Stimulated activated effector memory CD8-positive, alpha-beta T cell treated with anti-CD3 and anti-CD28 coated beads, Interleukin-12 subunit alpha, Interleukin-12 subunit beta, amount 100 ng/mL, for 72 hours (primary cell): ENCODE measurements at places on chromosomes 16 and 17.

GRCh38 chr17:38357486-38358123 is 6.0 kb downstream of the SOCS7 start:
- no peak for DNase-seq

- DNase-seq, result peak; percentile 43
Measured at GRCh38 chr16:9091867-9092281, 430 bp downstream of the HAPSTR1 start.

GRCh38 chr16:20676837-20677236 is 20.6 kb downstream of the ACSM1 start:
- no peak for DNase-seq

GRCh38 chr17:16150251-16150856 is 65.0 kb downstream of the NCOR1 start:
- no peak for DNase-seq

- DNase-seq, result no peak
Measured at GRCh38 chr17:8147805-8148404, 4.3 kb downstream of the PER1 start.

- DNase-seq, result no peak
Measured at GRCh38 chr17:7912927-7913524, 3.1 kb downstream of the RNF227 start.

DNA sequence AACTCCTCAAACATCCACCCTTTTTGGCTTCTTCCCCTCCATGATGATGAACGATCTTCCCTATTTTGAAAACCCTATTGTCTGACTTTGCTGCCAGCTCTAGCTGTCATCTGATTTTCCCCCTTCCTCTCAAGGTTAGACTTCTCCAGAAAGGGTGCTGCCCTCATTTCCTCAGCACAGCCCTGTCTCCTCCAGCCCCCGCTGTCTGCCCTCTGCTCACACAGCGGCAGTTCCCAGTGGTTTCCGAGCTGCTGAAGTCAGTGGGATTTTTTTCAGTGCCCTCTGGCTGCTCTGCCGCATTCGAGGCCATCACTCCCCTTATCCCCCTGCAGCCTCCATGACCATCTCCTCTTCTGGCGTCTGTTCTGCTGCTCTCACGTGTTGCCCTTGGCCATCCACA is 26.6 kb upstream of the C17orf107 start:
- no peak for DNase-seq

DNA sequence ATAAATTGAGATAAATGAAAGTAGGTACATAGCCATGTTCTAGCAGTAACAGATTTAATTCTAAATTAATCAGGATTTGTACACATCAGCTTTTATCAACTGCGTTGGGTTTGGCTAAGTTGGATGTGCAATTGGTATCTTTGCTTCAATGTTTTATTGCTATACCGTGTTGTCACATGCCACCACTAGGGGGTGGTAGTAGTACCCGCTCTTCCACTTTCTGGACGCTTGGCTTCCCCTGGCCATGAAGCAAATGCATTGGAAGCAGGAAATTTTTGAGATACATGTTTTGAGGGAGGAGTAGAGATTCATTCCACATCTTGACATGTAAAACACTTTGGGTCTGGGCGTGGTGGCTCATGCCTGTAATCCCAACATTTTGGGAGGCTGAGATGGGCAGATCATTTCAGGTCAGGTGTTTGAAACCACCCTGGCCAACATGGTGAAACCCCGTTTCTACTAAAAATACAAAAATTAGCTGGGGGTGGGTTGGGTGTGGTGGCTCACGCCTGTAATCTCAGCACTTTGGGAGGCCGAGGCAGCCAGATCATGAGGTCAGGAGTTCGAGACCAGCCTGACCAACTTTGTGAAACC is 58.6 kb downstream of the EMP2 start:
- no peak for DNase-seq

GRCh38 chr16:68889508-68890150 is 46.3 kb downstream of the TANGO6 start:
- no peak for DNase-seq

DNA sequence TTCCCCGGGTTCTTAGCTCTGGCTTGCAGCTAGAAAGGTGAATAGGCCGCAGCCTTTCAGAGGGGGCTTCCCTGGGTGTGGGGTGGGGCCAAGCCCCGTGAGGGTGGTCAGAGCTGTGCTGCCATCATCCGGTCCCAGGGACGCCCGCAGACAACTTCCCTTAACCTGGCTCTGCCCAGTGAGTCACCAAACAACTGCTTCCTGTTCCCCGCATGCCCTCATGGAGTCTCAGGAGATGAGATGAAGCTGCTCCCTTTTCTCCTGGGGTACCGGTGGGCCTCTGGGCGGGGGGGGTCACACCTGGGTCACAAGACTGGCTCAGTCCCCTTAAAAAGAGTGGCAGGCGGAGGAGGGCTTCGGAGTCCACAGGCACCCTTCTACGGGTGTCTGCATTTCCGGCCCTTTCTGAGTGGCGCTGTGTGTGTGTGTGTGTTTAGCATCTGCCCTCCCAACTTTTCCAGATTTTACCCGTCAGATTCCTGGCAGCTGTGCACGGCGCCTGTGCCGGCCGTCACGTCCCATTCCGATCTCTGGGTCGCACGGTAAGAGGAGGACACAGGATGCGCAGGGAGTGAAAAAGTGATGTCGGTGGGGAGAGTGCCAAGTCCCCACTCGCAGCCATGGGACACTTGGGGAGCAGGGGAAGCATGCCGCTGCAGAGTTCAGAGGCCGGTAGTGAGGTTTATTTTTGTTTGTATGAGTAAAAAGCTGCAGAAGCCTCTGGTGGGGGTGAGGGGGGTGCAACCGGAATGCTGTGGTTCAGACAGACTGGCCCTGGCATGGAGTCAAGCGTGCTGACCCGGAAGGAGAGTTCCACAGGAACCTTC is 16.8 kb downstream of the HIC1 start:
- DNase-seq, result no peak

GRCh38 chr16:54431997-54432896 is 145.7 kb upstream of the IRX3 start:
- no peak for DNase-seq

- no peak for DNase-seq
Measured at GRCh38 chr16:53374800-53375199, 59.5 kb upstream of the RBL2 start.

DNA sequence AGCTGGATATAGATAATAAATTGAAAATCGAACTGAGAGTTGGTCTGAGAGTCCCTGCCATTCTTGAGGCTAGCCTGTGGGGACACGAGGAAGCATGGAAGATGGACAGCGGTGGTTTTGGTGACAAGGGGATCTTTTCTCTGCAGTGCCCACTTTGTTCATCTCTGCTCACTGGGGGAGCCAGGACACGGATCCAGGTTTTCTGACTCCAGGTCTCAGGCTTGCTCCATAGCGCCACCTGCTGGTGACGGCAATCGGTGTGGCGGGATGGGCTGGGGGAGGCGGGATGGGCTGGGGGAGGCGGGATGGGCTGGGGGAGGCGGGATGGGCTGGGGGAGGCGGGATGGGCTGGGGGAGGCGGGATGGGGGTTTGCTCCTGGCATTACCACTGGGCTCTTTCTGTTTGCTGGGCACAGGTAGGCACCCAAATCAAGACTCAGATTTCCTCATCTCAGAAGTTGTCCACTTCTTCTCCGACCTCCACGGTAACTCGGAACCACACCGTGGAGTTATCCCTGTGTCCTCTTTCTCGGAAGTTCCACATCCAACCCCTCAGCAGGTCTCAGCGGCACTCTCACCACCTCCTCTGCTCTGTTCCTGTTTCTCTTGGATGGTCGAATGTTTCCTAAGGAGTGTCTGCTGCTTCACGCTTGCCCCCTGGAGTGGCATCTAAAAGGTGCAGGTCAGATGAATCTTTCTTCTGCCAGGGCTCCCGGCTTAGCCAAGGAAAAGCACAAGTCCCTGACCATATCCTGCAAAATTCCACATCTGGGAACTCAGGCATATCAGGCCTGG is 142.4 kb downstream of the CYLD start:
- peak; percentile 57 for DNase-seq

- DNase-seq, result no peak
Measured at GRCh38 chr16:61654962-61655361, 381.3 kb downstream of the CDH8 start.

DNA sequence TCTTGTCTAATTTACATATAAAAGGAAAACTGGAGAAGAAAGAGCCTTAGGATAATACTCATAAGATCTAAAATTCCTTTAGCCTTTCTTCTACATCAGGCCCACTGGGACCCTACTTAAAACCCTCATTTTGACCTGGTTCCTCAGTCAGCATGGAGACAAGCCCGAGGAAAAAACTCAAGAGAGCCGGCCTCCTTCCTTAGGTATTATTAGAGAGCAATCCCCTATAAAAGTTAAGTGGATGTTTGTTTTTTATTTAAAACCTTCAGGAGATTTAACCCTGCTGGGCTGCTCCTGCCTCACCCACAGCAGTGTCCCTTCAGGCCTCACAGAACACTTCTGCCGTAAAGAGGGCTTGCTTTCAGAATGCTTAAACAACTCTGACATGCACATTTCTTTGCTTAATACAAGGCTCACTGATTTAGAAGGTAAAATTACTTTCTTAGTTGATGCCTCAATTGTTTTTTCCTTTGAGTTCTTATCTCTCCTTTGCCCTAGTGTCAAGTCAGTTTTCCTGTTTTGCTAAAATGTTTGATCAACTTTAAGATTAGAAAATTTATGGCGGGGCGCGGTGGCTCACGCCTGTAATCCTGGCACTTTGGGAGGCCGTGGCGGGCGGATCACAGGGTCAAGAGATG is 145.6 kb upstream of the TBX2 start:
- DNase-seq, result no peak

DNA sequence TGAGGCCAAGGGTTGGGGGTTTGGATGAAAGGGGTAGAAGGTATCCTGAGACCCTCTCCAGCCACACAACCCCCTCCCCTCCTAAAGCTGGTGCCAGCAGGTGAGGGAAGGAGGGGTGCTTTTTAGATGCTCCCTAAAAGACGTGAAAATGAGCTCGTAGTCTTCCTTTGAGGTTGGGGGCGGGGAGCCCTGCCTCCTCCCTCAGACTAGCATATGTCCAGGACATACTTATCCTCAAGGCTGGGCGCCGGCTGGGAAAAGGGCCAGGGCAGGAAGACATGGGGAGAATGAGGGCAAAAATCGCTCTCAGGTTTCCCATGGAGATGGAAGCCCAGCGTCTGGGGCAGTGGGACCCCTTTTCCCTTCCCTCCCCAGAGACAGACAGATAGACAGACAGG is 26.7 kb downstream of the SRCIN1 start:
- no peak for DNase-seq
